ENCODE measurements at places on chromosomes 3 and 15.

DNA sequence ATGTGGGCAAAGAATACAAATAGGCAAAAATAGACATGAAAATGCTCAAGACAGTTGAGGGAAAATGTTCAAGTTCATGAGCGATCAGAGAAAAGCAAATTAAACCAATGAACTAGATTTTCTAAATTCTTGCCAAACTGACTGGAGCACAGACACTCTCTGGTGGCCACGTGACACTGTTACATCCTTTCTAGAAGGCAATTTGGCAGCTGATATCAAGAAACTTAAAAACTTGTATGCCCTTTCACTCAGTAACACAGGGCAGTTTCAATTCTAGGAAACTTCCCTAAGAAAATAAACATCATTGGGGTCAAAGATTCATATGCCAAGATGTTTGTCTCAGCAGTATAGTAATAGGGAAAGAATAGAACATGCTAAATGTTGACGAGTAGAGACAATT lies 52.2 kb downstream of the ABHD5 start:
- peak; percentile 29 for DNase-seq

- DNase-seq = no peak
These were observed 29.5 kb downstream of the NANOGP8 start for GRCh38 chr15:35055416-35056105.

GRCh38 chr15:87573039-87573438 lies 683.5 kb downstream of the NTRK3 start:
- DNase-seq = no peak

DNA sequence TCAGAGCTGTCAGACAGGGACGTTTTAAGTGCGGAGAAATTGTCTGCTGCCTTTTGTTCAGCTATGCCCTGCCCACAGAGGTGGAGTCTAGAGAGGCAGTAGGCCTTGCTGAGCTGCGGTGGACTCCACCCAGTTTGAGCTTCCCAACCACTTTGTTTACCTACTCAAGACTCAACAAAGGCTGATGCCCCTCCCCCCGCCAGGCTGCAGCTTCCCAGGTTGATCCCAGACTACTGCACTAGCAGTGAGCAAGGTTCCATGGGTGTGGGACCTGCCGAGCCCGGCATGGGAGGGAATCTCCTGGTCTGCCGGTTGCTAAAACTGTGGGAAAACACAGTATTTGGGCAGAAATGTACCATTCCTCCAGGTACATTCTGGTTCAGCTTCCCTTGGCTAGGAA lies 282.1 kb downstream of the VGLL3 start:
- DNase-seq = no peak

- peak; percentile 35 for DNase-seq
These were observed 311.6 kb downstream of the CNTN6 start for GRCh38 chr3:1404270-1404962.

GRCh38 chr3:153373606-153374005 lies 211.6 kb downstream of the RAP2B start:
- DNase-seq = no peak

- no peak for DNase-seq
These were observed 664 bp upstream of the PIK3CA start for GRCh38 chr3:179147514-179147872.

- no peak for DNase-seq
These were observed 863 bp downstream of the PSMA4 start for GRCh38 chr15:78540871-78541743.

- no peak for DNase-seq
These were observed 74.2 kb downstream of the EEFSEC start for GRCh38 chr3:128227507-128227906.

GRCh38 chr3:25662736-25663320 lies 1.9 kb downstream of the TOP2B start:
- DNase-seq = no peak

GRCh38 chr3:82259994-82260393 lies 498.5 kb upstream of the GBE1 start:
- no peak for DNase-seq

- peak; percentile 61 for DNase-seq
These were observed 1.3 kb downstream of the ST3GAL6 start for GRCh38 chr3:98764472-98764884.

DNA sequence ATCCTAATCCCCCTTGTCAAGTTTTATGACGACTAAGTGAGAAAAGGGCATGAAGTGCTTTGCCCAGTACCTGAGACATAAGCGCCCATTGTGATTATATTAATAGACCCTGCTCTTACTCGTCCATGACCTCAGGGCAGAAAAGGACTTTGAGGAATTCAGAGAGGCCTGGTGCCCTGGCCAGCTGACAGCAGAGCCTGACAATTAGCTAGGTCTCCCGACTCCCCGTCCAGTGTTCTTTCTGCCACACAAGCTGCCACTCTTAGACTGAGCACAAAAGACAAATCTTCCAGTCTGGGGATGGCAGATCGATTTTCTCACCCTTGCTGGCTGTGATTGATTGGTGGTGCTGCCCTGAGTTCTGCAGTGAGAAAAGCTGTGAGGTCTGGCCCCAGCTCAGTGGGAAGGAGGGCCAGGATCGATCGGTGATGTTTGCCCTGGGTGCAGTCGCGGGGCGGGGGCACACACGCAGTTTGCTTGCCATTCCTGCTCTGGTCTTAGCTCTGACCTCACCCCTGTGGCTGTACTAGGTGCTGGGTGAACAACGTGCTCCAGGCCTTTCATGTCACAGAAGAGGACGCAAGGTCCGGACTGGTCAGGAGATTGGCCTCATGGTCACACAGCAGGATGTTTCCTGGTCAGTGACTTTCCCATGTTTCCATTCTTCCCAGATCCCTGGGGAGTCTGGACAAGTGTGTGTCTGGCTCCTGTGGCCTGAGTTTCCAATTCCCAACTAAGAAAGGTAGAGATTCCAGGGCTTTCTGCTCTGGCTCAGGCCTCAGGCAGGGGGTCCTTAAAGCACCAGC lies 67.4 kb upstream of the TLE3 start:
- no peak for DNase-seq

- DNase-seq = no peak
These were observed 149.5 kb downstream of the PLCH1 start for GRCh38 chr3:155595371-155595770.

- no peak for DNase-seq
These were observed 1.7 kb upstream of the SNRPA1 start for GRCh38 chr15:101296418-101297405.

GRCh38 chr15:96350934-96351724 lies 20.6 kb downstream of the NR2F2 start:
- DNase-seq = no peak

- DNase-seq = no peak
These were observed 643 bp downstream of the SERINC4 start for GRCh38 chr15:43799209-43799944.

- no peak for DNase-seq
These were observed 1190.0 kb upstream of the ALCAM start for GRCh38 chr3:104176706-104177105.

- peak; percentile 74 for DNase-seq
These were observed 152.9 kb upstream of the GOLIM4 start for GRCh38 chr3:168248383-168249204.

DNA sequence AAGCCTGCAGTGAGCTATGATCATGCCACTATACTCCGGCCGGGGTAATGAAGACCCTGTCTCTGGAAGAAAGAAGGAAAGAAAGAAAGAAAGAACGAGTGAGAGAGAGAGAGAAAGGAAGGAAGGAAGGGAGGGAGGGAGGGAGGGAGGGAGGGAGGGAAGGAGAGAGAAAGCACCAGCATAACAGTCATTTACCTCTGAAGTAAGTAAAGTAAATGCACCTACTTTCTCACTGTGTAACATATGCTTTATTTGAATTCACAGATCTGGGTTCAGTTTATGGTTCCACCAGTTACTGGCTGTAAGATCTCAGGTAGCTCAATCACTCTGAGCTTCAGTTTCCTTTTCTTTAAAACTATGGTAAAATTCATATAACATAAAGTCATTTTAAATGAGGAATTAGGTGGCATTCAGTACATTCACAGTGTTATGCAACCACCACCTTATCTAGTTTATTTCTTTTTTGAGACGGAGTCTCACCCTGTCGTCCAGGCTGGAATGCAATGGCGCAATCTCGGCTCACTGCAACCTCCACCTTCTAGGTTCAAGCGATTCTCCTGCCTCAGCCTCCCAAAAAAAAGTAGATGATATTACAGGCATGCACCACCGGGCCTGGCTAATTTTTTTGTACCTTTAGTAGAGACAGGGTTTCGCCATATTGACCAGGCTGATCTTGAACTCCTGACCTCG lies 16.1 kb upstream of the RAD54L2 start:
- no peak for DNase-seq

GRCh38 chr3:46565607-46566039 lies 479 bp downstream of the LRRC2 start:
- no peak for DNase-seq

DNA sequence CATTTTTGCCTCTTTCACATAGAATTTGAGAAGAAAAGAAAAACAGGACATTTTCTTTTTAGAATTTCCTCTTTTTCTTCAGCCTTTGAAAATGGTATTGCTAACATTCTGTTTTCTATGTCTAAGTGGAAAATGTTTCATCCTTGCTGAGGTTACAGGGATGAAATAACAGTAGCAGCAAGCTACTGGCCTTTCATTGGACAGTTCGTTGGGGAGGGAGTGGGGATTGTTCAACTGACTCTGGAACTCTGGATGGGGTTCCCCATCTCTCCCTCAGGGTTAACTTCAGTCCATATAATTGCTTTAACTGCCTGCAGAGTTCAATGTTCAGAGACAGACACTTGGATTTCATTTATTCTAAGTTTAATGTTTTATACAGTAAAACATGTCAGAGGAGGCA lies 346.0 kb downstream of the NLGN1 start:
- DNase-seq = no peak

- peak; percentile 7 for DNase-seq
These were observed 173.3 kb downstream of the TMEM108 start for GRCh38 chr3:133211449-133211848.

DNA sequence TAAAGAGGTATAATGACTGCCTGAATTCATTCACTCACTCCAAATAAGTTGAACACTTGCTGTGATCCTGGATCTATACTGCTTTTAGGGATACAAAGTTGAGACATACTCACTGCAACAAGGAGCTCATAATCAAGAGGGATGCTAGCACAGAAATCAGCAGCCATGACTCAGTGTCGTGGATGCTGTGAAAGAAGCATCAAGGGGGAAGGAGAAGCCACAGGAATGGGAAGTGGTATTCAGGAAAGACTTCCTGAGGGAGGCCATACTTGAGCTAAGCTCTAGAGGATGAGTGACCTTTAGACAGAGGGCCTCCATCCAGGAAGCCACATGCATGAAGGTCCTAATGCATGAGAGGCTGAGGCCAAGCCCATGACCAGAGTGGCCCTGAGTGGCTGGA lies 245.7 kb upstream of the RORA start:
- DNase-seq = no peak

GRCh38 chr3:9552252-9552999 lies 1.2 kb downstream of the LHFPL4 start:
- peak; percentile 58 for DNase-seq

DNA sequence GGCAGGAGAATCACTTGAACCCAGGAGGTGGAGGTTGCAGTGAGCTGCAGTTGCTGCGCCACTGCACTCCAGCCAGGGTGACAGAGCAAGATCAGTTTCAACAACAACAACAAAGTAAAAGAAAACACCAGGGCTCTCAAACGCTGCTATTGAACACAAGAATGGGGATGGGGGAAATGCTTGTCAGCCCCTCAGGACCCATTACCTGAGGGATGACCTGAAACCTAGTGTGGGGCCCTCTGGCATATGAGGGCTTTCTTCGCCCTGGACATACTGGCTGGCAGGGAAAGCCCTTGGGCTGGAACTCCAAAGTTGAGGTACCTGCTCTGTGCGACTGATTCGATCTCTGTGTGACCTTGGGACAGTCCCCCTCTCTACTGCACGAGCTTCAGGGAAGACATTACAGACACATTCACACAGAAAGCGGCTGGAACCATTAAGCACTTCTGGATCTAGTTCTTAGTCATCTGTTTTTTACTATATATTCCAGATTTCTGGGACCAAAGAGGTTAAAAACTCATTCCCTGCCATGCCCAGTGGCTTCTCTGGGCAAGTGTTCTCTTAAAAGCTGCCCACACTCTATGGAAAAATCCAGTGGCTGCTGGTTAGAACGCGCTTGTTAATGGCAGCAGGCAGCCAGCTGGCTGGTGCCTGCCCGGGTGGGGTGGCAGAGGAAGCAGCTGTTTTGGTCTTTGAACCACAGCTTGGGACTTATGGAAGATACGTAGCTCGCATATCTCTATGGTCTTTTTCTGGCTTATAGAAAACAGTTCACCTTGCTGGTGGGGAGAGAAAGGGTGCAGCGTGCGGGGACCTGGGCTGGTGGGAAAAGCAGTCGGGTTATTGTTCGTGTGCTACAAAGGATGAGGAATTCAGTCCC lies 57.2 kb downstream of the ATP1B3 start:
- no peak for DNase-seq

DNA sequence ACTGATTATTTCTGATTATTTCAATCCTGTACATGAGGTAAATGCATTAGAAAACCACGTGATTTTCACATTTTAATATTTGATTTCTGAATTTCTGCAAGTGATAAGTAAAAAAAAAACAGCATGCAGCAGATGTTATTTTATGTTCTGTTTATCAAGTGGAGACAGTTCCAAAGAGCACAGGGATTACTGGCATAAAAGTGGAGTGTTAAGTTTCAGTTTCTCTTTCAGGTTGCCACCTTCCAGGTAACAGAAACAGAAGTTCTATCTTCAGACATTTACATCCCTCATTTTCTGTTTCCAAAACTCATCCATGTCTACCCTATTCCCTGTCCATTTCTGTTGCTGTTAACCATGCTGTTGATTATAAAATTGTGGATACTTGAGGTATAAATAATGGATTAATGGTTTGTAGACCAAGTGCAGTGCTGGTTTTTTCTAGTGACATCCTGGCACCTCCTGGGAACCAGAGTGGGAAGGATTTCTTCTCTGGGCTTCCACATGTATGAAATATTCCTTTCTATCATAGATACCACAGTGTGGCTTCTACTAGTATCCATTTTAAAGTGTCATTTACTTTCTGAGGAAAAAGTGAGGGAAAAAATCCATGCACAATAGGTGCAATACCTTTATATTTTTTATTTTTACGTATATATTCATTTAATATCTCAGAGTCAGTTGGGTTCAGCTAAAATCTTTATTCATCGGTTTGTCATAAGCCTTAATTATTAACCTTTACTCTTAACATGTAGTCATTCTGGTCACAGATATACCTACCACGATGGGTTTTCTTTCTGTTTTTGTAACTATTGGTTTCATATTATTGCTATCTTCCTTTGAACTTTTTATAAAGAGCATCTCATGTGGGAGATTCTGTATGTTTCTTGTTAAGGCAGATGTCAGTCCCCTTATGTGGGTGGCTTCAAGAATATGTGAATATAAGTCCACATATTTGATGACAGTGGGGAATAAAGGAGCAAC lies 1010.0 kb downstream of the SQOR start:
- peak; percentile 60 for DNase-seq

- peak; percentile 61 for DNase-seq
These were observed 15.5 kb downstream of the TBC1D2B start for GRCh38 chr15:78061963-78062427.

GRCh38 chr15:34772312-34772711 lies 17.5 kb upstream of the GJD2 start:
- DNase-seq = no peak

Data from RPMI8226 (cell line).